ENCODE measurements at places on chromosomes 5 and 9.

DNA sequence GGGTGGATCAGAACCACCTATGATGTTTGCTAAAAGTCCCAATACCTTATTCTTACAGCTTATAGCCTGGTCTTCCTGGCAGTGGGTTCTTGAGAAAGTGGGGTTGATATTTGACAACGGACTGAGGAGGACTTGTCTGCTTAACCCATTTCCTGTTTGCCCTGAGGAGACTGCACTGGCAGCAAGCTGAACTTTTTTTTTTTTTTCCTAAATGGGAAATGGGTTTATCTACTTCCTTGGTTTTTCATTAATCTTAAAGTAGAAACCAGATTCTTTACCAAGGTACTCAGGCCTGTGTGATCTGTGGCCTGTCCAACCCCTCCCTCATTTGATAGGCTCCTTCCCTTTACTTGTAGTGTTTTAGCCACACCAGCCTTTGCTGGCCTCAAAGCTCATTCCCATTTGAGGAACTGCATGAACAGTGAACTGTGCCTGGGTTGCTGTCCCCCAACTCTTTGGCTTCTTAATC lies 47.1 kb downstream of the C9orf57 start:
- no peaks in the 10 kb centered on the region for H3K27me3 ChIP-seq
- no peaks in the 10 kb centered on the region for H3K36me3 ChIP-seq
- no peaks in the 10 kb centered on the region for H3K4me1 ChIP-seq
- H3K4me3 ChIP-seq, result no peak overlapping the region
- DNase-seq, result no peak

- H3K36me3 ChIP-seq, result 0 out of 2 replicates have a peak, but pooled peaks cover 1% of the 10 kb centered on the region
- no peaks in the 10 kb centered on the region for H3K4me1 ChIP-seq
- no peak for DNase-seq
- H3K27me3 ChIP-seq, result no peaks in the 10 kb centered on the region
- H3K27ac ChIP-seq, result no peak overlapping the region
- H3K4me3 ChIP-seq, result no peak overlapping the region
These were observed 73.8 kb downstream of the JAKMIP2 start for GRCh38 chr5:147708708-147709107.

GRCh38 chr5:150508828-150509227 lies 897 bp downstream of the NDST1 start:
- no peaks in the 10 kb centered on the region for H3K27me3 ChIP-seq
- no peak overlapping the region for H3K27ac ChIP-seq
- peaks cover 3% of the 10 kb centered on the region for H3K4me1 ChIP-seq
- H3K4me3 ChIP-seq, result no peak overlapping the region
- H3K36me3 ChIP-seq, result no peaks in the 10 kb centered on the region

GRCh38 chr5:73971326-73971725 lies 345.3 kb downstream of the ARHGEF28 start:
- no peak for DNase-seq
- no peaks in the 10 kb centered on the region for H3K4me1 ChIP-seq
- no peaks in the 10 kb centered on the region for H3K36me3 ChIP-seq

- H3K27me3 ChIP-seq, result no peaks in the 10 kb centered on the region
- H3K27ac ChIP-seq, result no peak overlapping the region
- H3K4me3 ChIP-seq, result no peak overlapping the region
- H3K36me3 ChIP-seq, result no peaks in the 10 kb centered on the region
- DNase-seq, result no peak
These were observed 31.3 kb downstream of the TNFSF15 start for GRCh38 chr9:114774524-114774923.

- H3K4me1 ChIP-seq, result no peaks in the 10 kb centered on the region
- H3K27ac ChIP-seq, result no peak overlapping the region
- DNase-seq, result no peak
- no peak overlapping the region for H3K4me3 ChIP-seq
- H3K36me3 ChIP-seq, result no peaks in the 10 kb centered on the region
These were observed 47.0 kb upstream of the MYO10 start for GRCh38 chr5:16983022-16983639.

DNA sequence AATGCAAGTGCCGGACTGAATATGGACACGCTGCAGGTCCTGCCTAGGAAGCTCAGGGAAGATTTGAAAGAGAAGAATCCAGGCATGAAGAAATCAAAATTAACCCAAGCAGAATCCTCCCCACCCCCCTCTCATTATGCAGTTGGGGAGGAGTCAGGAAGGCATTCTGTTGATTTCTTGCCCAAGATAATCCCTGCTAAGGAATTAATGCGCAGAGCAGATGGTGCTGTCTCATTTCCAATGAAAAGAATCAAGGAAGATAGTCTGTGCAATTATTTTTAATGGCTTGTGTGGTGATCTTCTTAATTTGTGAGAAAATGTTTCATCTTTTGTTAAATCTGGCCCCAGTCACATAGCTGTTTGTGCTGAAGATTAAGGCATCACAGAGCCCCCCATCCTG lies 145.0 kb downstream of the ZNF462 start:
- H3K27me3 ChIP-seq, result no peaks in the 10 kb centered on the region
- no peak for DNase-seq
- H3K36me3 ChIP-seq, result peaks cover 82% of the 10 kb centered on the region
- H3K4me1 ChIP-seq, result no peaks in the 10 kb centered on the region
- H3K27ac ChIP-seq, result no peak overlapping the region

All from H9 (cell line).